Mucosa of descending colon (tissue), 3 donors: ENCODE measurements at places on chromosomes 5 and 9.

- no peak for DNase-seq
These were observed 99.1 kb downstream of the PTTG1 start for GRCh38 chr5:160520609-160521391.

GRCh38 chr5:157734436-157734835 lies 3.2 kb downstream of the THG1L start:
- no peak for DNase-seq

GRCh38 chr5:135309391-135310327 lies 89.4 kb downstream of the MACROH2A1 start:
- no peak for DNase-seq

- DNase-seq: peak; percentile 88
These were observed 37.6 kb downstream of the ROPN1L start for GRCh38 chr5:10479154-10479721.

GRCh38 chr5:160539431-160539830 lies 117.8 kb downstream of the PTTG1 start:
- DNase-seq: no peak
